ENCODE measurements at places on chromosomes 1 and 21.

- DNase-seq: no peak
Measured at GRCh38 chr1:32962248-32962896, 2.2 kb downstream of the RNF19B start.

- no peak for DNase-seq
Measured at GRCh38 chr1:206635978-206636345, 626 bp downstream of the DYRK3 start.

DNA sequence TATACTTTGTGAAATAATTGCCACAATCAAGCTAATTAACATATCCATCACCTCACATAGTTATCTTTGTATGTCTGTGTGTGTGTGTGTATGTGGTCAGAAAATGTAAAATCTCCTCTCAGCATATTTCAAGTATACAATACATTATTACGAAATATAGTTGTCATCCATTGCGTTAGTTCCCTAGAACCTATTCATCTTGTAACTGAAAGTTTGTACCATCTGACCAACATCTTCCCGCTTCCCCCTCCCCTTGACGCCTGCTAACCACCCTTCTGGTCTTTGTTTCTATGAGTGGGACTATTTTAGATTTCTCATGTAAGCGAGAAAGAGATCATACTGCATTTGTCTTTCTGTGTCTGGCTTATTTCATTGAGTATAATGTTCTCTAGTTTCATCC lies 455.3 kb downstream of the KCNT2 start:
- no peak for DNase-seq

- no peak for DNase-seq
Measured at GRCh38 chr1:109231066-109231465, 17.3 kb downstream of the SARS1 start.

DNA sequence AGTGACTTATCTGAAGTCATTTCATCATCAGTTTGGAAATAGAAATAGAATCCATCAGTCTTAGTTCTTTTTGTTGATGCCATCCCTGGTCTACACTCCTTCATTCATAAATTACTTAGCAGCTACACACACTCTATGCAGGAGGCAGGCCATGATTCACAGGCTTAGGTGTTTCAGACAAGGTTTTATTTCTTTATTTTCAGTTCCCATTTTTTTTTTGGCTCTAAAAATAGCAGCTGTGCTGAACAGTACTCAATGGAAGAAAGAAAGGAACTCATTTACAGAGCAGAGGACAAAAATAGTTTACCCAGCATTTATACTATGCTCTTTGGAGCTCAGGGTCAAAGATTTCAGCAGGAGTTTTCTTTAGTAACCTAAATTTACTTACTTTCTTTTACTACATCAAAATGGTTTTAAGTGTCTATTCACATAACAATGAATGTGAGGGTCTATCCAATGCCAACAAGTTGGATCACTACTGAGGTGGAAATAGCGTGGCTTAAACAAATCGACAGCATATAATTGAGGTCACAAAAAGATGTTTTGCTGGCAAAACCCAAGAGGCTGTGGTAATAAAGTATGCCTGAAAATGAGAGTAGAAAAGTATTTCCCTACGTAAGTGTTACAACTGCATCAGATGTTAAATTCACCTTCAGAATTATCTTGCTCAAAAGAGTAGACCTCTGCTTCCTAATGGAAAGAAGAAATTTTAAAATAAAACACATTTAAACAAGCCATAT lies 7.7 kb downstream of the KRTAP19-8 start:
- no peak for DNase-seq

DNA sequence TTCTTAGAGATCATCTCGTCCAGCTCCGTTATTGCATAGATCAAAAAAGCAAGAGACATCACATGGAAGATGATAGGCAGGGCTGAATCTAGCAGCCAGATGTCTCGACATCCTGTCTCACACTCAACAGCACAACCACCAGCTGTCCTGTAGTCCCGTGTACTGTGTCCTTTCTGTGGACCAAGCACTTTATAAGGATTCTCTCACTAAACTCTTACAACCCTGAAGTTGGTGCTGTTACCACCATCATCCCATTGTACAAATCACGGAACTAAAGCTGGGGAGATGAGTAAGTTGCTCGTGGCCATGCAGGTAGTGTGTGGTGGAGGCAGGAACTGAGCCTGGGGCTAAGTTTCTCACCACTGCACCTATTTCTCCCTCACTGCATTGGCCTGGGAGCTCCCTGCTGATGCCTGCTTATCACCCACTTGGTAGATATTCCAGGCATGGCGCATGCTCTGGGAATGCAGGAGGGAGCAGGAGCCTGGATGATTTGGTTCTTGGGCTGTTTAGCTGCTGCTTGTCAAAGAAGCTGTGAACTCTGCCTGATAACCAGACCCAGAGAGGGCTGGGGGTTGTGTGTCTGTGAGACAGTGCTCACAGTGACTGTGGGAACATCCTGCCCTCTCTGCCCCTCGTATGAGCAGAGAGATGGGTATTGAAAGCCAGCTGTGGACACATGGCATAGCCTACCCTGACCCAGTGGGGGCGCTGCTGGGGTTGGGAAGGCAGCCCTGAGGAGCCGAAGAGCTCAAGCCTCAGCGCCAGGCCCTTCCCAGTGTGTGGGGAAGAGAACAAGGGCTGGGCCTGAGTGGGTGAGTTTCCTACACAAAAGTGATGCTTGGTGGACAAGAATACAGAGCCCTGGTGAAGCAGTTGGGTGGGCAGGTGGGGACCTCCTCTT lies 13.6 kb downstream of the PPFIA4 start:
- no peak for DNase-seq

- no peak for DNase-seq
Measured at GRCh38 chr1:61579802-61580201, 145.1 kb downstream of the TM2D1 start.

DNA sequence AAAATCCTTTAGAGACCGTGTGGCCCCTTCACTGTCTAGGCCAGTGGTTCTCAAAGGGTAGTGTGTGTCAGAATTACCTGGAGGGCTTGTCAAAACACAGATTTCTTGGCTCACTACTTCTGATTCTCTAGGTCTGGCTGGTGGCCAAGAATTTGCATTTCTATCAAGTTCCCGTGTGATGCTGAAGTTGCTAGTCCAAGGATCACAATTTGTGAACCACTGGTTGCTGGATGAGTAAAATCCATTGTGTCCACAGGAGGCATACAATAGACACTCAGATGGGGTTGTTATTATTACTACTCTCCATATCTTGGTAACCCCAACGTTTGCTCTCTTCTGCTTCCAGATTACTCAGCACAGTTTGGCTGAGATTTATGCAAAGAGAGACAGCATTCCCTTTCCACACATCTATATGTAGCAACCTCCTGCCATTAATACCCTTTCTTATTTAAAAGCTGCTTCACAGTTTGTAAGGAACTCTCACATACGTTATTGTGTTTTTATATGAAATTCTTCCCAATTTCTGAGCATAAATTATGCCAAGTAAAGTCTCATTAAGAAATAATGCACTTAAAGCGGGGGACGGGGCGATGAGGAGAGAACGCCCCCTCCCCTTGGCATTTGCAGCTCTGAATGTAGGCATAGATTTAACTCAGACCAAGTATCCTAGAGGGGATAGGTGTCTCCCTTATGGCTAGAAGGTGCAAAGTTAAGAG lies 720 bp upstream of the TMCC2 start:
- no peak for DNase-seq
